ENCODE measurements at places on chromosomes 12 and 14. TPM values are rescaled to one million over a fixed set of nuclear protein-coding genes. Genes with fewer than 3 reads are reported as not detected.

- no peak for DNase-seq
These were observed 149.0 kb downstream of the EFCAB11 start for GRCh38 chr14:89805501-89805900.

DNA sequence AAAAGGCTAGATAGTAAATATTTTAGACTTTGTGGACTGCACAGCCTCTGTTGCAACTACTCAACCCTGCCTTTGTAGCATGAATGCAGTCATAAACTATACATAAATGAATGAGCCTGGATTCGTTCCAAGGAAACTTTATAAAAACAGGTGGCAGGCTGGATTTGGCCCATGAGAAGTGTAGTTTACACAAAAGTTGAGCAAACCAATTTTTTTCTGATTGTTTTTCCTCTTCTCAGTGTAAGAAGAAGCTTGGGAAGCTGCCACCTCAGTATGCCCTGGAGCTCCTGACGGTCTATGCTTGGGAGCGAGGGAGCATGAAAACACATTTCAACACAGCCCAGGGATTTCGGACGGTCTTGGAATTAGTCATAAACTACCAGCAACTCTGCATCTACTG is 9.5 kb downstream of the OAS1 start:
- DNase-seq = no peak

- no peak for DNase-seq
These were observed 15.4 kb downstream of the CCDC92 start for GRCh38 chr12:123957196-123957595.

- no peak for DNase-seq
These were observed 82.9 kb upstream of the DYNC1H1 start for GRCh38 chr14:101881426-101881825.

DNA sequence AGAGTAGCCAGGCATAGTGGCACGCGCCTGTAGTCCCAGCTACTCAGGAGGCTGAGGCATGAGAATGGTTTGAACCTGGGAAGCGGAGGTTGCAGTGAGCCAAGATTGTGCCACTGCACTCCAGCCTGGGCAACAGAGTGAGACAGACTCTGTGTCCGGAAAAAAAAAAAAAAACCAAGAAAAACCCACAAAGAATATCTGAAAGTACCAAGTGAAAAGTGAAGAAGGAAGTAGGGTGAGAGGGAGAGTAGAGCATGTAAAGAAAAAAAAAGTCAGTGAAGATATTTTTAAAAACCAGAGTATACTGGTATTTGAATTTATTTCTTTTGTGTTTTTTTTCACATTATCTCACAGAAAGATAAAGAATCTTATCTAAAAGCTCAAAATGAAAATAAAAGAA is 43.3 kb upstream of the ISM2 start:
- no peak for DNase-seq

CISTR gene
- total RNA-seq = not detected

DNAH10 gene
- total RNA-seq = 4.2 TPM

KLRD1 gene
- total RNA-seq = not detected

DNA sequence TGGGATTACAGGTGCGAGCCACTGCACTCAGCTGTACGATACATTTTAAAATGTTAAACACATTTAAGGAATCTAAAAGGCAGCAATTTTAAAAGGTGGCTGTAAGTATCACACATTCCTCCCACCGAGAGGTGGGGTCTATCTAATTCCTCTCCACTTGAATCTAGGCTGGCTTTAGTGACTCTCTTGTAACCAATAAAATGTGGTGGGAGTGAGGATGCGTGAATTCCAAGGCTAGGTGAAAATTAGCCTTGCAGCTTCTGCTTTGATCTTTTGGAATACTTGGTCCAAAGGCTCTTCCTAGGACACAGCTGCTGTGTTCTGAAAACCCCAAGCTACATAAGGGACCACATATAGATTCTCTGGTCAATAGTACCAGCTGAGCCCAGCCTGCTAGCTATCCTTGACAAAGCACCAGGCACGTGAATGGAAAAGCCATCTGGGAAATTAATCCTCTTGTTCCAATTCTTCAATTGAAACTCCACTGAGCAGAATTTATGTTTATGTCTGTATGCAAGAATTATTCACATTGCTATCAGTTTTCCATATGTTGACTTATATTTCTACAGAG is 8.8 kb upstream of the GPRC5D start:
- DNase-seq = no peak

- DNase-seq = no peak
These were observed 85.5 kb downstream of the PRICKLE1 start for GRCh38 chr12:42504049-42504448.

DNA sequence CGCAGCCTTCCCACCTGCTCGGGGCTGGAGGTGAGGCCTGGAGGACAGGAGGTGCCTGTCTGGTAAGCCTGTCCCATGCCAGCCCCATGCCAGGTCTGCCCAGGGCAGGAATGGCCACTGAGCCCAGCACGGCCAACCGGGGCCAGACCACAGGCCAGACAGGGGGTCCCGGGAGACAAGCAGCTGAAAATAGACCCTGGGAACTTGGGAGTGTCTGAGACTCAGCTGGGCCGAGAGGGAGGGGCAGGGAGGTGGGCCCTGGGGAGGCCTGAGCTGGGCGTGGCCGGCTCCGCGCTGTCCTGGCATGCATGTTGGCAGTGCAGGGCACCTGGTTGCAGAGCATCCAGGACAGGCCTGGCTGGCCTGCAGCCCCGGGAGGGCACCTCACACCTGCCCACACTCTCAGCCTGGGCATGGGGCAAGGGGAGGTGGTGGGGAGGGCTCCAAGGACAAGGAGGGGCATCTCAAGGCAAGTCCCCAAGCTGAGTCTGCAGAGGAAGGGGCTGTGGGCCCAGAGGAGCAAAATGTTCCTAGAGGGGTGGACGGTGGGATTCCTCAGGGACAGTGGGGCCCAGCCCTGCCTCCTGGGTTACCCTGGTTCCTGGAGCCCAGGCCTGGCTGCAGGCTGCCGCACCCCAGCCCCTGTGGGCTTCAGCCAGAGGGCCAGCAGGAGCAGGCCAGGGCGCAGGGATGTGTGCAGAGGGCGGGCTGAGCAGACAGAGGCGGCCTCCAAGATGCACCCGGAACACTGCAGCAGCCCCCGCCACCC is 3.2 kb upstream of the CRIP1 start:
- no peak for DNase-seq

EEF1AKMT3 gene
- total RNA-seq = 7.0 TPM

AKAP3 gene
- 2.6 TPM for total RNA-seq

- DNase-seq = no peak
These were observed at the start of gene PYGL for GRCh38 chr14:50943943-50944646. PYGL (minus strand) TSS chr14:50944483; CDS start chr14:50944403, 80 bp downstream.

- DNase-seq = no peak
These were observed 51.3 kb downstream of the LRCOL1 start for GRCh38 chr12:132558861-132559623.

GRCh38 chr12:19220852-19221466 is 91.4 kb downstream of the PLEKHA5 start:
- no peak for DNase-seq

LRCOL1 gene
- not detected for total RNA-seq

GRCh38 chr12:120257041-120257821 is 8.3 kb downstream of the PXN start:
- peak; percentile 94 for DNase-seq

GRCh38 chr14:36947362-36947761 is 225.0 kb downstream of the SLC25A21 start:
- DNase-seq = no peak

GRCh38 chr12:127531542-127531941 is 735.4 kb upstream of the TMEM132C start:
- no peak for DNase-seq

SIX1 gene
- 0.31 TPM for total RNA-seq

GRCh38 chr14:54189748-54190354 is 207.0 kb upstream of the CDKN3 start:
- no peak for DNase-seq

- DNase-seq = no peak
These were observed 589.5 kb downstream of the NOVA1 start for GRCh38 chr14:26008290-26008689.

DNA sequence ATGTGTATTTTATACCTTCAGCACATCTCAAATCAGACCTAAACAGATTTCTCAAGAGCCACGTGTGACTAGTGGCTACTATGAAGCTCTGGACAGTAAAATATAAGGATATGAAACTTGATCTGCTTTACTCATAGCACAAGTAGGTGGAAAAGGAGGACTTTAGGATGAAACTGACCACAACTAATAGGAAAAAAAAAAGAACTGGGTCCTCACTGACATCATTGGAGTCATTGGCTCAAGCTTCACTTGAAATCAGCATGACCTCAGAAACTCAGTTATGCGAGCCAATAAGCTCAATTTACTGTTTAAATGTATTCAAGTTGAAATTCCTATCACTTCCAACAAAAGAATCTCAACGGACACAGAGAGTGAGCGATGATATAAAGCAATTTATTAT is 34.1 kb upstream of the CIT start:
- no peak for DNase-seq

DNA sequence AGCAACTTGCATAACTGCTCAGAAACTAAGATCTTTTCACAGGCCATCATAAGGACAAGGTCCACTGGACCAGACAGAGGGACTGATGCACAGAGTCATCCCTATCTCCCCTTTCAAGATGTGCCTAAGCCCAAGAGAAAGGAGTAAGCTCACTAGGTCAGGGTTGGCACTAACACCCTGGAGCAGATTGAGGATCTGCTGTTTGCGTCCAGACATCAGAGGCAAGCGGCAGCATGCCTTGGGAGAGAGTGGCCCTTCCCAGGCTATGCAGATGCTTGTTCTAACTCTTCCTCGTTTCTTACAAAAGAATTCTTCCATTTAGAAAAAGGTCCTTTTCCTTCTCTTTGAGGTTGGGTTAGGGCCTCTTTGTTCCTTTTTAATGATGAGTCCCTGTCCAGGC is 187.2 kb downstream of the KCNA5 start:
- peak; percentile 75 for DNase-seq

DNA sequence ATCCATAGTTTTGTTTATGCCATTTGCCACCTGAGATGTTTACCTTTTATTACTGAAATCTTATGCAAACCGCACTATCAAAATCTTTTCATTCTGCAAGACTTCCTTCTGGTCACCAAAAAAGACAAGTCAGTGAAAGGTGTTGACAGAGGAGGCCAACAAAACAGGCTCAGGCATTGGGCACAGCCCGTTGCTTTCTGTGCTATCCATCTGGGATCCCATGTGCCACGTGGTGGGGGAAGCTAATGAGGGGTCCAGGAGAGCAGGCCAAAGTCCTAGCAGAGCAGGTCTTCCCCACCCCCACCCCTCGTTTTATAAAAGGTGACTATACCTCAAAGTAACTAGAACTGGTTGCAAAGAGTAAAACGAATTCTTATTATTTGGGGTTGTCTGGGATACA is 1.2 kb downstream of the ALDH1L2 start:
- DNase-seq = peak; percentile 43

- no peak for DNase-seq
These were observed 13.7 kb upstream of the REP15 start for GRCh38 chr12:27682534-27682933.

- peak; percentile 20 for DNase-seq
These were observed 19.9 kb upstream of the MSI1 start for GRCh38 chr12:120388691-120389481.

DNA sequence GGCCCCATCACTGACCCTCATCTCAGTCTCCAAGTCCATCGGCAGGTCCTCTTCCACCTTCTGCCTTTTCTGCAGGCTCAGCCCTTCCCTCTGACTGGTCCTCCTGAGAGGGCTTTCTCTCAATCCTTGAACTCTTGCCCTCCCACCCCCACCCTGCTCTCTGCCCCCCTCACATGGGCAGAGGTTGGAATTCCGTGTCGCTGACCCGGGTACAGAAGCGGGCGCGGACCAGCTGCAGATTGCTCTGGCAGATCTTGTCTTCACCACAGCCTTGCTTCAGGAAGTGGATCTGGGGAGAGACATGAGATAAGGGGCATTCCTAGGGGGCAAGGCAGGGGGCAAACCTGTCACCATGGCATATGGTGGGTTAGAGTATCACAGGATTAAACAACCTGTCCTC is 12.4 kb downstream of the ITGA7 start:
- no peak for DNase-seq

ASIC1 gene
- 9.2 TPM for total RNA-seq

JPH4 gene
- total RNA-seq = not detected

GRIP1 gene
- total RNA-seq = 0.27 TPM
